Right lung (tissue), 10 donors: ENCODE measurements at places on chromosomes 16 and 17. TPM values are rescaled to one million over a fixed set of nuclear protein-coding genes. Genes with fewer than 3 reads are reported as not detected.

GRCh38 chr16:84930298-84931106 is 80.8 kb downstream of the ZDHHC7 start:
- DNase-seq: no peak

DNA sequence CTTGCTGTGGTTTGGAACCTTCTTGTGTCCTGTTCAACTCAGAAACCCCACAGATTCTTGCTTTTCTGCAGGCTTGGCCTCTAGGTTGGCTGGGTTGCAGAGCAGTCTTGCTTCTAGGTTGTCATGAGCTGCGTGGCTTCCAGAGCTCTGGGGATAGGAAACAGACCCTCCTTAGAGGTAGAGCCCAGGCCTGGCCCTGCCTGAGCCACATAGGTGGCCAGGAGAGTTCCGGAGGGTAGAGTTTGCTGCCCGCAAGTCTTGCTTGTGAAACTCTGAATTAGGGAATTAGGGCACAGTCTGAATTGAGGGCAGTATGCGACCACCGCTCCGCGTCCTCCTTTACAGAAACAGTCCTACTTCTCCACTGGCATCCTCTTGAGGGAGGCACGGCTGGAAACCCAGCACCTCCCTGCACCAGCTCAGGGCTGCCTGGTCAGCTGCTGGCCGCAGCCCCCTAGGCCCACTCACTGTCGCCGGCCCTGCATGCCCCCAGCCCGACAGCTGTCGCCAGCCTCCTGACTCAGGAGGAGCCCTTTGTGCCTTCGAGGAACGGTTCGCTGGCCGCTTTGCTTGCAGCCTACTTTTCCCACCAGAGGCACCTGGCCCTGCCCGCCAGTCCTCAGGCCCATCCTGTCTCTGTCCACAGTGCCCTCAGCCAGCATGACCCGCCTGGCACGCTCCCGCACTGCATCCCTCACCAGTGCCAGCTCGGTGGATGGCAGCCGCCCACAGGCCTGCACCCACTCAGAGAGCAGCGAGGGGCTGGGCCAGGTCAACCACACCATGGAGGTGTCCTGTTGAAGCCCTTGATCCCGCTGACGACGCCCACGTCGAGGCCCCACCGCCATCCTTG is 4.3 kb upstream of the SETD6 start:
- no peak for DNase-seq

DNA sequence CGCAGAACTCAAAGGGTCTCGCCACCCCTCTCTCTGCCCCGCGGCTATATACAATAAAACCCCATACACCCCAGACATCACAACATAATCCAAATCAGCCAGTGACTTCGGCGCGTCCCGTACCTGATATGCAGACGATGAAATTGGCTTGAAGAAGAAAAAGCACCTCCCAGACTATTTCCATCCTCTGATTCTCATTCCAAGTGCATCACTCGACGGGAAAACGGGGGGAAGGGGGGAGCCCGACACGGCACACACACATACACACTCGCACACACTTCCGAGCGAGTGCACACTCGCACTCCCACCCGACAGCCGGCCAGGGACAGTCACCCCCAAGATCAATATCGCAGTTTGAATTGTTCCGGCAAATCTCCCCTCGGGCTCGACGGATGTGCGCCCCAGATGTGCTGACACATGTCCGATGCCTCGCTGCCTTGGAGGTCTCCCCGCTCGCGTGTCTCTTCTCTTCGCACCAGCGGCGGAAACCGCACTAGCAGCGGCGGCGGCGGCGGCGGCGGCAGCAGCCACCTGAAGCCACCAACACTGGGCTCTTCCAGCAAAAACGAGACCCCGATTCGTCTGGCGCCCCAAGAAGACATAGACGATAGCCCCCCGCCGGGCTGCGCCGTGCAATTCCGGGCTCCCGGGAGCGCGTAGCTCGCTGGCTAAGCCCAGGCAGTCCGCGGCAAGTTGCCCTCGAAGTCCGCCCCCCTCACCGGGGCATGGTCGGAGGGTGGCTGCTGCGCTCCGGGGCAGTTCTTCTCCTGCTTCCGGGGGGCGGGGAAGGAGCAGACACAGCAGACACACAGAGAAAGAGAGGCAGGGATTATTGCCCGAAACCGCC is 688 bp downstream of the CA10 start:
- no peak for DNase-seq

GRCh38 chr17:55121268-55121667 is 143.5 kb upstream of the HLF start:
- no peak for DNase-seq

DNA sequence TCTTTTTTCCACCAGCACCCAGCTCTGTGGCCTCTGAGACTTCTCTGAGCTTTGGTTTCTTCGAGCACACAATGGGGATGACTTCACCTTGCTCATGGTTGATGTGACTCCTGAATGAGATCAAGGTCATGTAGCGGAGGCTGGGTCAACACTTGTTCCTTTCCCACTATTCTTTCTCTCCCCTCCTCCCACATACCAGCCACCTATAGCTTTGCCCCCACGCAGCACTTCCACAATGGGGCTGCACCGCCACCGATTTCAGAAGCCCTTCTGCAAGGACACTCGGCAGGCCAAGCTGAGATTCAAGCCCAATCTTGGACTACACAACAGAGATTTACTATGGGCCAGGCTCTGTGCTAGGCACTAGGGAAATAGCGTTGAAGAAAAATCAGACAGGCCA is 14.4 kb downstream of the TRIM25 start:
- no peak for DNase-seq

GRCh38 chr17:12310811-12311210 is 290.1 kb downstream of the MAP2K4 start:
- DNase-seq: no peak

DNA sequence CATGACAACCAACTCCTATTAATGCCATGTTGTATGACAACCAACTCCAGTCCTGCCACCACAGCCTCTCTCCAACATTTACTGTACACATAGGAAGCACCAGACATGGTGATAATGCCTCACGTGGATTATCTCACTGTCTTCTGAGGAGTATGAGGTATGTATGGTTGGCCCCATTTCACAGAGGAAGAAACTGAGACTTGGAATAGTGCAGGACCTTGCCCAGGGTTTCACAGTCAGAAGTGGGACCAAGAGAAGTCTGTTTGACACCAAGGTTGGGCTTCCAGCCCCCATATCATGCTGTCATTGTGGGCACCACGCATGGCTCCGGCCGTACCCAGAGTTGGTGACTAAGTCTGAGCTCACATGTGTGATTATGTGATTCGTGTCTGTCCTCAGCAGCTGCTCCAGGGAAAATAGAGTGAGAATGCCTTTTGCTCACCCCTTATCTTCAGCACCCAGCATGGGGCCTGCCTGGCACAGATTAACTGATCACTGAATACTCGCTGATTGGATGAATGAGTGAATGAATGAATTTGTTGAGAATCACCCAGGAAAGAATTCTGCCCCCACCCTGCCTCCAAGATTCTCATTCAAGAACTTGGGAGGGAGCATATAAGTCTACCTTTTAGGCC is 204.1 kb upstream of the NLRP1 start:
- no peak for DNase-seq

- DNase-seq: no peak
Observed at GRCh38 chr17:71446645-71447437, 674.0 kb upstream of the SOX9 start.

DNA sequence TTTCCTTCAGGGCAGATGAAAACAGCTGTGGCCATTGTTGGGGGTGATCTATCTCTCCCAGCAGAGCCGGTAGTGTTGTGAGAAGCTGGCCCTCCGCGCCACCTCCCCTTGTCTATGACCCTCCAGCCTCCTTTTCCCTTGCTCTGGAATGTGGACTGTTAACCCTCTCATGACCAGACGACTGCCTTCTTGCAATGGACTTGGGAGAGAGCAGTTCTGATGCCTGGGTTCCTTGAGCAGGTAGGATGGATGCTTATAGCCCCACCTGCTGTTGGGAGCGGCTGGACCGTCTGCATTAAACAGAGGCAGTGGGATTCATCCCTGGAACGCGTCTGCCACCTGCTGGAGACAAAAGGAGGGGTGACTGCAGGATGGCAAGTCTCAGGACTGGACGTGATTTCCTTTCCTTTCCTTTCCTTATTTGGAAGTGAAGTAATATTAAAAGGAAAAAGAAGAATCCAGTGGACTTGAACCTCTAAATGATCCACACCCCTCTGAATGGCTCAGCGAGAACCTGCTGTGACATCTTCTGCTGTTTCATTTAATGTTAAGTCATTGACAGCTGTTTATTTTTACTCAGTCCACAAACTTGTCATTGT is 1.8 kb upstream of the SOST start:
- DNase-seq: peak; percentile 87

DNA sequence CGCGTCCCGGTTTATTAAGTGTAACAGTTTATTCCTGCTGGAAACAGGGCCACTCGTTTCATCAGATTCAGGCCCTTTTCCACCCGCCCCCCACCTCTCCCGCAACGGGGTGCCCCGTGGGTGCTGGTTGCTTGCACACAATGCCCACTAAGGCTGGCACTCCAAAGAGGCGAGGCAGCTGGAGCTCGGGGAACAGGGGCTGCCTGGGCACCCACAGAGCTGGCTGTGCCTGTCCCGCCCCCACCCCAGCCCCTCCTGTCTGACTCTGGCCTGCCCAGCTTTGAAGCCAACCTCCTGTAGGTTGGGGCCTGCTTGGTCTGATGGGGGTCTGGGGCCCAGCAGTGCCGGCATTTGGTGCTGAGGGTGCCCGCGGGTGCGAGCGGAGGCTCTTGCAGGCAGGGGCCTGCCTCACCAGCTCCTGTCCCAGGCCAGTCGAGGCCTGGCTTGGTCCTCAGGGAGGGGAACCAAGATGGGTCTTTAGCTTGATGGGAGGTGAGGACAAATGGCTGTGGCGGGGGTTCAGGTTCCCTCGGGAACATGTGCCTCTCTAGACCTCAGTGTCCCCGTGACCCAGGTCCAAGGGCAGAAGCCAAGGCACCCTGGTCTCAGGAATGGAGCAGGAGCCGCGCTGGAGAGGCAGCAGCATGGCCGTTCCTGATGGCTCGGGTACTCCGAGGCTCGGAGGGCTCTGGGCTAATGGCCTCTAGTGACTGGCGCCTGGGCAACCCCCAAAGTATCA is 20.1 kb downstream of the MYBBP1A start:
- DNase-seq: no peak

DNA sequence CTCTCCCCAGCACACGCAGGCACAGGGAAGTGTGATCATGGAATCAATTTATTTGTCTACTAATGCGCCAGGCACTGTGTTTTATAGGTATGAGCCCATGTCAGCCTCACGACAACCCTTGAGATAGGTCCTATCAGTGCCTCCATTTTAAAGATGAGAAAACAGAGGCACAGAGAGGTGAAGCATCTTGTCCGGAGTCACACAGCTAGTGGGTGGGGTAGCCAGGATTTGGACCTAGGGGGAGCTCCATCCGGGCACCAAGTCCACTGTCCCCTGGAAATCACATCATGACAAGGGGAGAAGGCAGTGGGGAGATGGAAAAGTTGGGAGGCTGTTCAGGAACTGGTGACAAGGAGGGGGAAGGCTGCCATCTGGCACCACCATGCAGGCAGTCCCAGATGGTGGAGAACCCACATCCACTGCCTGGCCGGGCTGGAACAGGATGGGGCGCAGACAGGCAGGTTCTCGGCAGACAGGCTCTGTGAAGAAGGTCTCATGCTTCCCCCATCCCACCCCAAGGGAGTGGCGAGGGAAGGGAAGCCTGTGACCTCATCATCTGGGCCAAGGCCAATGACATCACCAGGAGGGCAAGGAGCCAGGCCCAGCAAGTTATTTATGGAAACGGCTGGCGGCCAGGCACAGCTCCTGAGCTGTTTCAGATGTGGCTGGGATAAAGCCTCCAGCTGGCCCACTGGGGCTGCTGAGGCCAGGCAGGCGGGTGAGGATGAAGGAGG is 126.0 kb upstream of the SDK2 start:
- DNase-seq: peak; percentile 94

- DNase-seq: no peak
Observed at GRCh38 chr17:2266865-2267228, 36.7 kb downstream of the SMG6 start.

DNA sequence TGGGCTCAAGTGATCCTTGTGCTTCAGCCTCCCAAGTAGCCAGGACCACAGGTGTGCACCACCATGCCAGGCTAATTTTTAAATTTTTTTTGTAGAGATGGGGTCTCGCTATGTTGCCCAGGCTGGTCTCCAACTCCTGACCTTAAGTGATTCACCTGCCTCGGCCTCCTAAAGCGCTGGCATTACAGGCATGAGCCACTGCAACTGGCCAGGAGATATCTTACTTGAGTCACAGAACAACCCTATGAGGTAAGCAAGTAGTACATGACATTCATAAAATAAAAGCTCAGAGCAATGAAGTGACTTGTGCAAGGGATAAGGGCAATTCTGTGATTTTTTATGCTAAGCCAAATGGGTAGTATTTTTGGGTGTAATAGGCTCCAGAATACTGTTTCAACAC is 57.3 kb downstream of the CDC27 start:
- DNase-seq: no peak

DNA sequence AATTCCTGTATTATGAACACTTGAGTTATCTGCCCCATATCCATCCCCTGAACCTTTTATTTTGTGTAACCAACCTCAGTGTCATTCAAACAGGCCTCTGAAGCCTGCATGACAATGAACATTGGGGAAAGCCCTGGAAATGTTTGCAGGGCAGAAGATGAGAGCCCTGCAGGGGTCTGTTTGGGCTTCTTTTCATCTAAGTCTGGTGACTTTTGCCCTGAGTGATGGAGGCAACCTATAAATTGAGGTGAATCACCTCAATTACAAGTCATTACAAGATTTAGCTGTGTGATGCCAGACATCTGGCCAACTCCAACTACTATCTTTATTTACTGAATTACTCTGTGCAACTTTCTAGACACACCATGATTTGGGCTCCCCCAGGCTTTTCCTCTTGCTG is 189.2 kb downstream of the MAF start:
- no peak for DNase-seq

- peak; percentile 93 for DNase-seq
Observed at GRCh38 chr17:61411011-61411260, 11.3 kb downstream of the TBX2 start.

DNA sequence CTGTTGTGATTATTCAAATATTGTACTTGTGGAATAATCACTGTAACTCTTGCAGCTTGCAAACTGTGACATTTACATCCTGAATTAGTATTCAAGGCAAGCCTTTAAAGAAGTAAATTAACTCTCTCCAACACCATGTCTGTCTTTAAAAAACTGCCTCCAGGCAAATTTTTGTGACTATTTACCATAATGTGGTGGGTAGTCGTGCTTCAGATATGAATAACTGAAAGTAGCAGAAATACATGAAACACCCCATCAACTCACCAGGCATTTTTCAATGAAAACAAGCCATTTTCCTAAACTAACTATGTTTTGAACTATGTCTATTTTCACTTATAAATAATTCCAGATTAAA is 217.4 kb upstream of the PSMD7 start:
- DNase-seq: no peak

GRCh38 chr17:78258323-78259191 is 27.1 kb downstream of the TMEM235 start:
- no peak for DNase-seq

GRCh38 chr17:70271200-70271599 is 101.9 kb downstream of the KCNJ2 start:
- DNase-seq: no peak

GRCh38 chr16:77789085-77790008 is 983 bp downstream of the VAT1L start:
- DNase-seq: no peak

The IRX5 gene
- 31.6 TPM for polyA plus RNA-seq

The TMEM114 gene
- polyA plus RNA-seq: not detected

The HOXB5 gene
- polyA plus RNA-seq: 29.4 TPM

The CXCL16 gene
- polyA plus RNA-seq: 16.9 TPM

The PIGW gene
- 14.0 TPM for polyA plus RNA-seq

The MYH2 gene
- 1.7 TPM for polyA plus RNA-seq

The RTN4RL1 gene
- 0.34 TPM for polyA plus RNA-seq

The ITGA2B gene
- polyA plus RNA-seq: 6.7 TPM
